ENCODE measurements at places on chromosomes 6 and 20.

- DNase-seq, result peak; percentile 27
Measured at GRCh38 chr6:33762713-33763112, 16.0 kb upstream of the IP6K3 start.

DNA sequence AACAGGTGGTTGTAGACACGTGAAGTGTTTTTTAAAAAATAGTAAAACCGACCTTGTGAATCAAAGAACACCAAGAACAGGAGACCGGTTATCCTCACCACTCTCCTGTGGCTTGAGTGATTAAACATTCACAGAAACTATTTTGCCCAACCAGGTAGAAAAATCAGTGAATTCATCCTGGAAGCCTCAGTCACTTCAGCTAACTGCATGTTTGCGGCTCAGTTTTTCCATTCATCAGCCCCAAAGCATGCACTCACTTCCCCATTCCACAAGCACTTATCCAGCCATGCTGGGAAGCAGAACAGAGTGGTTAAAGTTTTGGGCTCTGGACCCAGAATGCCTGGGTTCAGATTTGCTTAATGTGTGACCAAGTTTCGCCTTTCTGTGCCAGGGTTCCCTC is 2.4 kb downstream of the LRRN4 start:
- peak; percentile 87 for DNase-seq

- no peak for DNase-seq
Measured at GRCh38 chr20:3088031-3088430, 3.5 kb upstream of the AVP start.

DNA sequence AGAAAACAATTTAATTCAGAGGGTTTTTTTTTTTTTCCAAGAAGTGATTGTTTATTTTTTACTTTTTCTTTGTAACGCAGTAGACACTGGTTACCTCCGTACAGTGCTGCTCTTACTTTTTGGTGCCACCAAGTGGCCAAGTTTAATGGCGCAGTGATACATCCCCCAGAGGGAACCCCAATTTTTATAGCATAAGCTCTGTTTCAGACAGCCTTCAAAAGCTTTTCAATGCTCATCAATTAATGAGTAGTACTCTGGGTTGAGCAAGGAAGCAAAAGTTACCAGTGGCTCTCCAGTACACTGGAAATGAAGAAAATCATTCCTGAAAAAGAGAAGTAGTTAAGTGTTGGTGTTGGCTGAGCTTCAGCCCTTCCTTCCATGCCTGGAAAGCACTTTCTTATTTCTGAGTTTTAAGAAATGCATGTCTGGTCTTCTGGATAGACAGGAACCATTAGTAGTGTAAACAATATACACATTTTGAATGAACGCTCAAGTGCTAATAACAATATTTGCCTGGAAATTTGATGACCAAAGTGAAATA is 129.1 kb upstream of the SMLR1 start:
- peak; percentile 81 for DNase-seq

GRCh38 chr20:35653430-35653734 is 11.3 kb downstream of the CPNE1 start:
- DNase-seq, result no peak

DNA sequence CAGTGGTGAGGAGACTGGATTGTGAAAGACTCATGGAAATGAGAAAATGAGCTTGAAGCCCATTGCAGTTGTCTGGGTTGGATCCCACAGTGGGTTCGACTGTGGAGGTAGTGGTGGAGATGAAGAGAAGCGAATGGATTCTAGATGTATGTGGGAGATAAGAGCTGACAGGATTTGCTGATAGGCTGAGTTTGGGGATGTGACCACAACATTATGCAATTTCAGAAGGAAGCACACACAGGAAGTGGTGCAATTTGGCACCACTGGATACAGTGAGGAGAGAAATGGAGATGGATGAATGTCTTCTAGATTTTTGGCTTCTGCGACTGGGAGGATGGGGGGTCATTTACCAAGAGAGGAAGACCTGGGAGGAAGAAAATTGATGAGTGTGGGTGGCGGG is 64.4 kb upstream of the MAFB start:
- DNase-seq, result no peak

DNA sequence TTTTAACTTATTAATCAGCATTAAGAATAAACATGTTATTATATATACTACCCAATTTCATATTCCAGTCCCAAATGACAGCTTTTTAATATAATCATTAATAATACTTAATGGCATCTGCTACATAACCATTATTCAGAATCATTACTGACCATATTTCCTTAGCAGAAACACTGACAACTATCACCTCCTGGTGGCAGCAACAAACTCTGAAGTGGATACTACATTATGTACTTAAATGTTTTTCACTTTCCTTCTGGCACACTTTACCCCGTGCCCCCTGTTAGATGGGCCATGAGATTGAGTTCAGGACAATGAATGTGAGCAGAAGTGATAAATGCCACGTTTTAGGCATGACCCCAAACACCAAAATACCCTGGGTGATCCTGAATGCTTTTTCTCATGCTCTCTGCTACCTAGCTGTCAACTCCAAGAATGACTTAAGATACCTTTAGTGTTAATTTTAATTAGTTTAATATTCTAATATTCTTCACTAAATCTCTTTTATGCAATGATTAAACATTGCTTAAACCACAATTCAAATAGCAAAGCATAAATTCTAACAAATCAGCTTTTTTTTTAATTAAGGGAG is 77.1 kb downstream of the LMBRD1 start:
- peak; percentile 42 for DNase-seq

- no peak for DNase-seq
Measured at GRCh38 chr20:37293301-37293943, 4.0 kb downstream of the MANBAL start.

- DNase-seq, result peak; percentile 10
Measured at GRCh38 chr6:109867009-109867969, 110.8 kb upstream of the GPR6 start.

DNA sequence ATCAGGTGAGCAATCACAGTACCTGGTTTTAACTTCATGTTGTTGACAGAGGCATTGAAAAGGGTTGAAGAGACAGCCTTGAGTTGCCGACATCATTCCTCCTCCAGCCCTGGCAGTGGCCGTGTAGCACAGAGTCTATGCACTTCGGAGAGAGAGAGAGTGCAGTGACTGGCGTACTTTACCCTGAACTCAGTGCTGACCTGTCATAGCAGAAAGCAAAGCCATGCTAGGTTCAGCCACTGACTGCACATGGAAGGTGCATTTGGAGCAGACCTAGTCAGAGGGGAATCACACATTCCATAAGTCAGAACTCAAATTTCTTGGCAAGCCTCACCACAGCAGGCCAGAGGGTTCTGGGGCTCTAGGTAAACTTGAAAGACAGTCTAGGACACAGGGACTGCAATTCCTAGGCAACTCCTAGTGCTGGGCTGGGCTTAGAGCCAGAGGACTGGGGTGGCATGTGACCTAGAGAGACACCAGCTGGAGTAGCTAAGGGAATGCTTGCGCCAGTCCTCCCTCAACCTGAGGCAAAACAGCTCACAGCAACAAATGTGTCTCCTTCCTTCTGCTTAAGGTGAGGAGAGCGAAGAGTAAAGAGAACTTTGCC is 69.1 kb downstream of the ELOVL4 start:
- no peak for DNase-seq

DNA sequence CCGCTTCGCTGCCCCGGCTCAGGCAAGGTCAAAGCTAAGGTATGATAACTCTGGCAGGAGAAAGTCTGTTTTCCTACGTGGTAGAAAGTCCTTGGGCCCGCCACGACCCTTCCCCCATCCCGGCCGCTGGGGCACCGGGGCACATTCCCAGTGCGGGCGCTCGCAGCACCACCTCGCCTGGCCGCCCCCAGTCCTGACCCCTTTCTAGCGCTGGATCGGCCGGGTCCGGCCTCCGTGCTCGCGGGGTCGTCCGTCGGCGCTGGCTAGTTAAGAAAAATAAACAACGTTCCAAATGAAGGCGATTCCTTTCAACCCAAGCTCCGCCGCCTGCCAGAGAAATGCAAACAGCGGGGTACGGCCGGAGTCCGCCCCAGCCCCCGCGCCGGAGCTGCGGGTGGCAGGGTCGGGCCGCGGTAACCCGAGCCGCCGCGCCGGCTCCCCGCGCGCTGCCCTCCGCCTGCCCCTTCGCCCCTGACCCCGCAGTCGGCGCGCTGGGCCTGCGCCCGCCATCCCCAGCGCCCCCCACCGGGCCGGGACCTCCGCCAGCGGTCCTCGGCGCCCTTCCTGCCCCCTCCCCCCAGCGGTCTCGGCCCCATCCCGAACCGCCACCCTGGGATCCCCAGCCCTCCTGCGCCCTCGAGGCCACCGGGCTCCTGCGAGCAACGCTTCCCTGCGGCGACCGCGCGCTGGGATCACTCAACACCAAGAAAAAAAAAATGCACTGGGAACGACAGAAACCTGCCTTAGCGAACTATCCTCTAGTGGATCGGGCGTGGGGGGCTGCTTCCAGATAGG is 37.6 kb downstream of the NCR2 start:
- DNase-seq, result no peak

DNA sequence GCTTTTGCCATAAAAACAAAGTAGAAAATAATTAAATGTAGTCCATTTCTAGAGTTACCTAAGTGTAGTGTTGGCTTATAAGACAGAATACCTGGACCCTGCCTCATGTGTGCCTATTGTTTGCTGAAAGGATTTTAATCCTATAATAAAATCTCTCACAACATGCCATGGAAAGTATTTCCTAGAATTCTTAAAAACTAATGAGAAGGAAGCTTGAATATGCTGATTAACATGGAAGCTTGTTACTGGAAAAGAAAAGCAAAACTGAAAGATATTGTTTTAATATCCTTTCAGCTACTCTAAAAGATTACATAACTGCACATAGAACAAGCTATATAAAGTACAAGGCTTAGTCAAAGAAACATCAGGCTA is 18.0 kb upstream of the FAM135A start:
- DNase-seq, result no peak

DNA sequence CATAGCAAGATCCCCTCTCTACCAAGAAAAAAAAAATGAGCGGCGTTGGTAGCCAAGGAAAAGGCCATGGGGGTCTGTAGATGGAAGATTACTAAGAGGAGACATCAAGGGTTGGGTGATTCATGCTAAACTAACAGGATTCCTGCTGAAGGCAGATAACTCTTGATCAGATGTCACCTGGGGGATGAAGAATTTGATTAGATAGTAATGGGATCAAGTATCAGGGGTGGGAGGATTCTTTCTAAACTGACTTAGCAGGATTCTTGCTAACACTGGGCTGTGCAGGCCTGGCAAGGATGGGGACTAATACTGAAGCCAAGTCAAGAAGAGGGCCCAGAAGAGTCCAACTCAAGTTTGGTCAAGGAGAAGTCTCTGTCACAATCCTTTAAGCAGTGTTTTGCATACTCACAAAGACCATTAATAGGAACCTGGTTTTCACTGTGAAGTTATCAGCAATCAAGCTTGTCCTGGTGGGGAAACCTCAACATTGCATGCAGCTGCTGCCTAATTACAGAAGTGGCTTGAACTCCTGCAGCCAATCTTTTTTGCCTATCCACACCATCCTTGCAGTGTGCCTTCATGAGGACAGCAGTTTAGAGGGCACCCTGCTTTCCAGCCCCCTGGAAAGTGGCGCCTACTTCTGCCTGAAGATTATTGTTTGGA is 61.3 kb downstream of the ANKRD6 start:
- DNase-seq, result no peak

- DNase-seq, result no peak
Measured at GRCh38 chr6:80988286-80988685, 764.2 kb downstream of the TENT5A start.
